GM23248 (cell line): ENCODE measurements at places on chromosomes 16 and 17. TPM values are rescaled to one million over a fixed set of nuclear protein-coding genes. Genes with fewer than 3 reads are reported as not detected.

The MT1G gene
- not detected in 2 replicates for total RNA-seq

The VASN gene
- total RNA-seq = 223 and 234 TPM in 2 replicates

GRCh38 chr16:54389836-54390494 is 103.4 kb upstream of the IRX3 start:
- H3K4me3 ChIP-seq = no peak overlapping the region
- peaks cover 6% of the 10 kb centered on the region; the same call in 1 of the 2 replicates for H3K4me1 ChIP-seq
- H3K27ac ChIP-seq = no peak overlapping the region
- DNase-seq = no peak
- H3K27me3 ChIP-seq = no peaks in the 10 kb centered on the region

- H3K4me1 ChIP-seq = no peaks in the 10 kb centered on the region
- H3K36me3 ChIP-seq = no peaks in the 10 kb centered on the region
- no peak overlapping the region for H3K27ac ChIP-seq
Measured at GRCh38 chr16:12449795-12450194, 353.9 kb downstream of the CPPED1 start.

- H3K27ac ChIP-seq = no peak overlapping the region
- no peak overlapping the region for H3K4me3 ChIP-seq
- peak; percentile 21 for DNase-seq
- H3K36me3 ChIP-seq = no peaks in the 10 kb centered on the region
- no peaks in the 10 kb centered on the region for H3K27me3 ChIP-seq
Measured at GRCh38 chr17:35377068-35377467, 3.6 kb upstream of the SLFN11 start.

The UBB gene
- 586 and 786 TPM in 2 replicates for total RNA-seq
